ENCODE measurements at places on chromosomes 1 and 21. TPM values are rescaled to one million over a fixed set of nuclear protein-coding genes. Genes with fewer than 3 reads are reported as not detected.

- no peak for DNase-seq
These were observed 267.7 kb upstream of the C1orf87 start for GRCh38 chr1:60341274-60341673.

The CBS gene
- total RNA-seq = 9.2 TPM

- no peak for DNase-seq
These were observed 805 bp downstream of the SIM2 start for GRCh38 chr21:36699546-36700294.

The NKAIN1 gene
- total RNA-seq = 1.1 TPM

GRCh38 chr1:226983247-226983991 is 43.3 kb downstream of the COQ8A start:
- DNase-seq = no peak

GRCh38 chr1:25360596-25361581 is 22.8 kb downstream of the TMEM50A start:
- DNase-seq = no peak

The G0S2 gene
- 17.0 TPM for total RNA-seq

The UBE2U gene
- not detected for total RNA-seq

- DNase-seq = no peak
These were observed 1.3 kb downstream of the USP24 start for GRCh38 chr1:55213885-55214211.

DNA sequence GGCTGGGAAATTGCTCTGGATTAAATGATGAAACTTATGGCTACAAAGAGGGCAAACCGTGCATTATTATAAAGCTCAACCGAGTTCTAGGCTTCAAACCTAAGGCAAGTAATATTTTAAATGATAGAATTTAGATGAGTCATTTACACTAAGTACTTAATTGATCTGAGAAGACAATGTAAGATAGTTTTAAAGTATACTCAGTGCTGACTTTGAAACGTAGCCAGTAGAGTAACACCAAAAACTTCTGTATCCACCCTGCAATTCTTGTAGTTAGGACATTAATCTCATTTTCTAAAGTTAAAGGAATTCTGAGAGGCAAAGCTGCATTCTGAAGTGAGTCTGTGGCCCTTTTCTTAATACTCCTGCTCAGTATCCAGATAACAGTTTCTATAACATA is 20.8 kb downstream of the ATP1B1 start:
- DNase-seq = no peak

DNA sequence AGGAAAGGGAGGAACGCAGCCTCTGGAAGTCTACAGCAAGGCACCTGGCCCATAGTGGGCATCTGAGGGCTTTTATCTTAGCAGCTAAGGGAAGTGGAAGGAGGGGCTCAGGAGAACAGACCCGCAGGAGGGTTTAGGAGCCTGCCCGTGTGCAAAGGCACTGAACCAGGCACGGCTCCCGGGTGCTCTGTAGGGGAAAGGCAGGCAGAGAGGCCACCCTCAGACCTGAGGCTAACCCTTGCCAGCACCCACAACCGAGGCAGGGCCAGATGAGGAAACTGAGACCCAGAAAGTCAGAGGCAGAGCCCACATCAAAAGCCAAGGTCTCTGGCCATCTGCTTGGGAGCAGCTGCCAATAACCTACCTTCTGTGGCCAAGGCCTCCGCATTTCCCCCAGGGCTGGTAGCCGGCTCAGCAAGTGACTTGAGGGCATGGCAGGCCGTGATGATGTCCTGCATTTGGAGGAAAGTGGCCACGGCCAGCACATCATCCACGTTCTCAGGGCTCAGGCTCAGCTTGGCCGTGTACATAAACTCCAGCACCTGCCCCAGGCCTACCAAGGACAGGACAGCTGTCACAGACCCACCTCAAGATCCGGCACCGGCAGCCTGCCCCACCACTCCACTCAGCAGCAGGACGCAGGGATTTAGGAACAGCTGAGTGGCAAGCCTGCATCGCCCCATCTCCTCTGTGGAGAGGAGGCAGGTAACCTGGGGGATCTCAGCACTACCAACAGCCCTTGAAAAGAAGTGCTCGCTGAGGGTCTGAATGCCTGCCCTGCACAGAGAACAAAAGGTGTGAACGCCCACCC is 29.1 kb downstream of the ZBTB17 start:
- DNase-seq = no peak

GRCh38 chr1:101228424-101229134 is 8.2 kb upstream of the S1PR1 start:
- DNase-seq = no peak

The OR2AK2 gene
- not detected for total RNA-seq

Data from urinary bladder (tissue), 4 donors.